NCI-H748 treated with DMSO at 0.1 percent for 48 hours (cell line): ENCODE measurements at places on chromosomes 2 and 18.

GRCh38 chr18:79461627-79462026 is 65.9 kb downstream of the NFATC1 start:
- no peak for DNase-seq

DNA sequence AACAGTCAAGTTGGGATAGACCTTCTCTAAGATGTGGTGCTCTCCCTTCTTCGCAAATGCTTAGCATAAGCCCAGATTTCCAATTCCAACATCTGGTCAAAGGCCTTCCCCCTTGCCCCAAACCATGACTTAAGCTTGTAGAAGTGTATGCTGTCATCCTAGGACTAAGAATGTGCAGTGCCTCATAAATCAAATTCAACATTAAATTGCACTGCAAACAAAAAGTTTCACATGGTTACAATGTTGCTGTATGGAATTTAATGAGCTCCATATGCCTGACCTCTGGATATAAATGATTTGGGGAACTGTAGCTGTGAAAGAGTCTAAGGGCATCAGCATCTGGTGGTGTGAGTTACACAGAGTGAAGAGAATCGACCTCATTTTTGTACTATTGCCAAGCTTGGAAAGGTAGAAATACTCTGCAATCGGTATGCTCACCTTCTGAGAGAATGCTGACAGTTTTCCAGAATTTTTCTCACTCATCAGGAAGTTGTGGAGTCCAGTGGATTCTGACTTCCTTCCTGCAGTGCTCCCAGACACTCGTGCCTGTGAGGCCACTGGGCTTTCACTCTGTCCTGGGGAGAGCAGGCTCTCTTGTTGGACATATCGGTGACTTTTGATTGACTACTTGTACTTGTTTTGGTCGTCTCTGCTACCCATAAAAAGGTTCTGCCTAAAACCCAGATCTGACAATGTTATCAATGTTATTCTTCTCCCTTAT is 40.6 kb downstream of the FASTKD2 start:
- DNase-seq = no peak

DNA sequence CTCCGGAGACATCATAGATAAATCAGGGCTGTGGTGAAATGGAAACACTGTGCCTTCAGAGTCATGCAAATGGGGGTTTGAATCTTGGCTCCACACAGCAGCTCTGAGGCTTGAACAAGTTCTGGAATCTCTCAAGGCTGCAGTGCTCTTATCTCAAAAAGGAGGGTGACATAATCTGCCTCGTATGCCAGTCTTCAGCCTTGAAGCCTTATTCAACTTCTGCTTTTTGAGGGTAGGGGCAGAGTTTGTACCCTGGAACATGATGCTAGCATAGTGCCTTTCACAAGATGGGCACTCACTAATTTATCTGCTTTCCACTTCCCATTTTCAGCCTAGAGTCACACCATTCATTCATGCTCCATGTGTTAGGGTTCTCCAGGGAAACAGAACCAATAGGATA is 42.3 kb downstream of the GATA6 start:
- no peak for DNase-seq

DNA sequence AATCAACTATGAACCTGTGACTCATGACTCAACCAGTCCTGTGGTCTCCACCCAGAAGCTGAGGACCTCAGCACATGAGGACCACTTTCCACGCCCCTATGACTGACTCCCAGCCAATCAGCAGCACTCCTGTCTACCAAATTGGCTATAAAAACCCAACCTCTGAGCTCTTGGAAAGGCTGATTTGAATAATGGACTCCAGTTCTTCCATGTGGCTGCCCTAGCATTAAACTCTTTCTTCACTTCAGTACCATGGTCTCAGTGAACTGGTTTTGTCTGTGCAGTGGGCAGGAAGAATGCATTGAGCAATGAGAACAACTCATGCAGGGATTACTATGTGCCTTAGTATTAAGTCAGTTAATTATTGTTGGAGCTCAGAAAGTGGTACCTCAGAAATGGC is 78.3 kb downstream of the CMPK2 start:
- no peak for DNase-seq

DNA sequence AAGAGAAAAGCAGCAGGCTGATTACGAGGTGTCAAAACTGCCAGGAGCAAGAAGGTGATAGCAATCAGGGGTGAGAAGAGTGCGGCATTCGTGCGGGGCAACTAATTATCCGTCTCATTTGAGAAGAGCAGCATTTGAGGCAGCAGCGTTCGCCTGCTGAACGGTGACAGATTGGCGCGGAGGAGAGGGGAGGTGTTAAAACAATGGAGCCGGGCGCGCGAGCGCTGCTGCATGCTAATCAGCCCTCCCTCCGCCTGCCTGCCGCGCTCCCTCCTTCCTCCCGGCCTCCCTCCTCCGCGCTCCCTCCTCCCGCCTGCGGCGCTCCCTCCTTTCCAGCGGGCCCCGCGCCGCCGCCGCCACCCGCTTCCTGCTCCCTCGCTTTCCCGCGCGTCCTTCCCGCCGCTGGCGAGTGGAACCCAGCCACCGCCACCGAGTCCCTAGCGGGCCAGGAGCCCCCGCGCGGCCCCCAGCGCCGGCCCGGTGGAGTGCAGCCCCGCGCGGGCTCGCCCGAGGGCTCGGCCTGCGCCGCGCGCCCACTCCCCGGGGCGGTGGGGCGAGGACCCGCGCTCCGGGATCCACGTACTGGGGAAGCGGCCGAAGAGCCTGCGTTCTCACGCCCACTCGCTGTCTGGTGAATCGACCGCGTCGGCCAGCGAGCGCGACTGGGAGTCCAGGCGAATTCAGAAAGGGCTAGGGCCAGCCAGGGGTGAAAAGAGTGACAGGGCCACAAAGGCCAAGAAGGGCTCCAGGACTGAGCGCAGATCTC is 69.5 kb upstream of the PSMD14 start:
- no peak for DNase-seq

GRCh38 chr2:40823478-40823877 is 371.6 kb upstream of the SLC8A1 start:
- no peak for DNase-seq

GRCh38 chr18:79727211-79727610 is 47.6 kb downstream of the CTDP1 start:
- DNase-seq = no peak

GRCh38 chr2:237209885-237210284 is 124.2 kb downstream of the COPS8 start:
- DNase-seq = no peak
